NCI-H2029 treated with DMSO at 0.1 percent for 48 hours (cell line): ENCODE measurements at places on chromosomes 16 and 17.

DNA sequence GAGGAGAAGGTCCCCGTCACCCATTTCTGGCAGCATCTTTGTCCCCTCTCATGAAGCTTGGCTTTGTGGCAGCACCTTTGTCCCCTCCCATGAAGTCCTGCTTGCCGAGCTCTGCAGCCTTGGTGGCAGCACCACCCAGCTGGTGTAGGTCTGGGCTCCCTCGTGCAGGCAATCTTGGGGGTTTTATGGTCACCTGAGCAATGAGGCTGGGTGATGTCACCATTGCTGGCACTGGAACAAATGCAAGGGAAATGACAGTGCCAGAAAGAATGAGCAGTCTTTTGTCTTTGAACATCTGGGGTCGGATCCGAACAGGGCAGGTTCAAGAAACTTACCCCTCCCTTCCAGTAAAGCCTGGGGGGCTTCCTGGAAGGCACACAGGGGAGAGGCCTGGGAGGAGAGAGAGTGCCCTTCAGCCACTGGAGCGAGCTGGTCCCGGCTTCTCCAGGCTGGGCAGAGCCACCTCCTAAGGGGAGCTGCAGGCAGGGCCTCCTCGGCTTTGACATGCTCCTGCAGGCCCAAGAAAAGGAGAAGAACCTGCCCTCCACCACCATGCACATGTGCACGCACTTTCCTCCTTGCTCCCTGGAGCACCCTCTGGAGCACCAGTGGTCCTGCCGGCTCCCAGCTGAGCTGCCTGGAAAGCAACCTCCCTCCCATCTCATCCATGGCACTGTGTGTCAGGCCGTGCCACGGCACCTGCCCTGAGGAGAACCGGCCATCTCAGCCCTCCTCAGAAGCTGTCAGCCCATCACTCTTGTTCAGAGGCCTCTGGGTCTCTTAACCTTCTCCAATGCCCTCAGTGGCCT lies 16.0 kb downstream of the BTBD17 start:
- DNase-seq = no peak

- no peak for DNase-seq
Measured at GRCh38 chr17:74568106-74568873, 981 bp upstream of the CD300H start.

DNA sequence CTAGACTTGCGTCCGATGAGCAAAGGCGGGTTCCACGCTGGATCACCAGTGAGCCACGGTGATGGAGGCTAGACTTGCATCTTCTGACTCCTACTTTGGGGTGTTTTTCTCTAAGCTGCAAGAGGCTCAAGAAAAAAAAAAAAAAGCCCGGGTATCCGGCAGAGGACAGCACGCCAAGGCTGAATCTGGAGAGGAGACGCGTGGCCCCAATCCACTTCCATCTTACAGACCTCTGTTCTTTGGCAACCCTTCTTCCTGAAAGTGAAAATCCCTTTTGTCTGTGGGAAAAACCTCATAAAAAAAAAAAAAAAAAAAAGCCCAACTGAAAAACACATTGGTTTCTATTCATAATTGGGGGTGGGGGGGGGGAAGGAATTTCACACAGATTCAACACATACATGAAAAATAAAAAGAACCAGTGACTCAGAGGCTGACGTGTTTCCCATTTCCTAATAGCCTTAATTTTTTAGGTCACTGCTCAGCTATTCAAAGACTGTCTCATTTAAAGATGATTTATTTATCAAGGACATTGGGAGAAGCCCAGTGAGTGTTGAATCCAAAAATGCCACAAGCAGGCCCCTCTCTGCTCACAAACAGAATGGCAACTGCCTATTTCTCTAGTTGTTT lies 258.3 kb downstream of the FOXL1 start:
- DNase-seq = no peak

DNA sequence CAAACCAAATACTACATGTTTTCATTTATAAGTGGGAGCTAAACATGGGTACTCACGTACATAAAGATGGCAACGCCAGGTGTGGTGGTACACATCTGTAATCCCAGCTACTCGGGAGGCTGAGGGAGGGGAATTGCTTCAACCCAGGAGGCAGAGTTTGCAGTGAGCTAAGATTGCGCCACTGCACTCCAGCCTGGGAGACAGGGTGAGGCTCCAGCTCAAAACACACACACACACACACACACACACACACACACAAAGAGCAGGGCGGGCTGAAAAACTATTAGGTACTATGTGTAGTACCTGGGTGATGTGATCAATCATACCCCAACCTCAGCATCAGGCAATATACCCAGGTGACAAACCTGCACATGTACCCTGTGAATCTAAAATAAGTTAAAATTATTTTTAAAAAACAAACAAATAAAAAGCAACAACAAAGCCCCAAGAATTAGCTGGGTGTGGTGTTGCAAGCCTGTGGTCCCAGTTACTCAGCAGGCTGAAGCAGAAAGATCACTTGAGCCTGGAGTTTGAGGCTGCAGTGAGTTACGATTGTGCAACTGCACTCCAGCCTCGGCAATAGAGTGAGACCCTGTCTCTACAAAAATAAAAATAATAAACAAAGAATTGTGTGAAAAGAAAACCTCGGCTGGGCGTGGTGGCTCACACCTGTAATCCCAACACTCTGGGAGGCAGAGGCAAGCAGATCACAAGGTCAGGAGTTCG lies 11.9 kb upstream of the FAAP100 start:
- DNase-seq = no peak

- DNase-seq = no peak
Measured at GRCh38 chr16:46607529-46607928, 13.7 kb downstream of the SHCBP1 start.

GRCh38 chr16:88456356-88457292 lies 3.5 kb downstream of the ZFPM1 start:
- DNase-seq = no peak
